Vagina (tissue), 2 donors: ENCODE measurements at places on chromosomes 11 and 22.

GRCh38 chr11:134015556-134015955 is 53.3 kb upstream of the JAM3 start:
- no peaks in the 10 kb centered on the region for H3K27me3 ChIP-seq
- H3K27ac ChIP-seq = no peak overlapping the region
- DNase-seq = no peak
- H3K36me3 ChIP-seq = no peaks in the 10 kb centered on the region
- H3K4me3 ChIP-seq = no peak overlapping the region

DNA sequence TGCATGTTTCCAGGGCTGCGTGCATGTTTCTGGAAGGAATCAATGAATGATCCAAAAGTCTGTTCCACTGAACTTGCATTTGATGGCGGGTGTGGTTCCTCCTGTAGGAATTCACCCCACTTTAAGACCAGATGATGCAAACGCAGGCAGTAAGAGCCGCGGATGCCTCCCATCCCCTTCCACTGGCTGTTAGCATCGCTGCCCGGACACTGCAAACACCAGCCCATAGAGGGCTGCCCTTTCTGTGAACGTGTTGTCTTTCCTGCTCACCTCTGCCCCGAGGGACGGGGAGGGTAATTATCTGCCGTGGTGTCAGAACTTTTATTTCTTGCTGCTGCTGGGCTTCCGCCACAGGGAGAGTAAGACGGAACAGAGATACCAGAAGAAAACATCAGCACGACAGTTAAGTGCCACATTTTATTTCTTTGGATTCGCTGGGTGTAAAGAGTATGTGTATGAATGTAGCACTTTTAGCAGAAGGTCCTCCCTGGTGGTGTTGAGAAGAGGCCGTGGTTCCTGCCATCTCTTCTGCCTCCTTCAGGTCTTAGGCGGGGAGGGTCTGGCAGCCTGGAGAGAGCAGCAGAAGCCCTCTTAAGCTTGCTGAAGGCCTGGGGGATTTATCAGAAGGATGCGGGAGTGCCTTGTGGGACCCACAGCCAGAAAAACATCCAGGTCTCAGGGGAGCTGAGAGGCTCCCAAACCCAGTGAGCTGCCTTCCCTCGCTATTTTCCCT is 53.2 kb upstream of the NECTIN1 start:
- no peak overlapping the region for H3K27ac ChIP-seq
- H3K27me3 ChIP-seq = no peaks in the 10 kb centered on the region
- H3K4me1 ChIP-seq = no peaks in the 10 kb centered on the region
- H3K4me3 ChIP-seq = no peak overlapping the region
- DNase-seq = no peak

- H3K27me3 ChIP-seq = no peaks in the 10 kb centered on the region
- H3K27ac ChIP-seq = no peak overlapping the region
- H3K4me1 ChIP-seq = no peaks in the 10 kb centered on the region
- no peak for DNase-seq
- no peak overlapping the region for H3K4me3 ChIP-seq
Observed at GRCh38 chr11:24697522-24698111, 200.8 kb downstream of the LUZP2 start.

DNA sequence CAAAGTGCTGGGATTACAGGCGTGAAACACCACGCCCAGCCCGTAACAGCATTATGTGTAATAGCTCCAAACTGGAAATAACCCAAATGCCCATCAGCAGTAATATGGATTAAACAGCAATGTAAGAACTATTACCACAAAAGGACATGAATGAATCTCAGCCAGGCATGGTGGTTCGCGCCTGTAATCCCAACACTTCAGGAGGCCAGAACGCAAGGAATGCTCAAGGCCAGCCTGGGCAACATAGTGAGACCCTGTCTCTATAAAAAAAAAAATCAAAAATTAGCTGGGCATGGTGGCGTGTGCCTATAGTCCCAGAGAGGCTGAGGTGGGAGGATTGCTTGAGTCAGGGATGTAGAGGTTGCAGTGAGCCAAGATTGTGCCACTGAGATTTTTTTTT is 3.1 kb upstream of the DPF2 start:
- no peak overlapping the region for H3K4me3 ChIP-seq
- H3K36me3 ChIP-seq = no peaks in the 10 kb centered on the region
- H3K27ac ChIP-seq = no peak overlapping the region
- no peaks in the 10 kb centered on the region for H3K27me3 ChIP-seq
- no peak for DNase-seq
- H3K4me1 ChIP-seq = peaks cover 21% of the 10 kb centered on the region

DNA sequence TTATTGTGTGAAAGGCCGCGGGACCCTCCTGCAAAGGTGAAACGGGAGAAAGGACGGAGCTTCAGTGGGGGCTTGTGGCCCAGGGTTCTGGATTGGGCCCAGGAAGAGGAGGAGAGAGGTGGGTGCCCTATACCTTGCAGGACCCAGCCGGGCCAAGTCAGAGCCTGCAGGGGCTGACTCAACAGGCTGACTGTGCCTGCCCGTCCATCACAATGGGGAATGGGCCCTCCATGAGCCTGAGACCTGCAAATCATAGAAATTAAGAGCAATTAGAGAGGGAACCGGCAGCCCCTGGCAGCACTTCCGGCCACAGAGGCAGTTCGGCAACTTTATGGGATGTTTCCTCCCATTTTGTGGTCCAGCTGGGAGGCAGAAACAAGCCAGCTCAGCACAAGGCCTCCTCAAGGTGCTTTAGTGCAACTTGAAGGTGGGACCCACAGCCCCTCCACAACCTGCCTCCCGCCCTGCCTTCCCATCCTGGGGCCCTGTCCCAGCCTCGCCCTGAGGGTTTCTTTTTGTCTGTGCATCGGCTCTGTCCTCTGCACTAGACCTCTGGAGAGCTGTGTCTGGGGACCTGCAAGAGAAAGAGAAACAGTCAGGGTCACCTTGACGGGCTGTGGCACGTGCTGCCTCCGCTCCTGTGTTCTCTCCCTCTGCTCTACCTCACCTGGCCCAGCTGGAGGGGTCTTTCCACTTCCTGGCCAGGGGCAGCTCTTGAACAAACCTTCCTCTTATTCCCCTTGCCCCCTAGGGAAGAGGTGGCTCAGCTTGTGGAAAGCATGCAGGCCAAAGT is 19.1 kb upstream of the NECTIN1 start:
- peaks cover 6% of the 10 kb centered on the region for H3K4me1 ChIP-seq
- H3K27ac ChIP-seq = no peak overlapping the region
- H3K36me3 ChIP-seq = no peaks in the 10 kb centered on the region
- H3K27me3 ChIP-seq = no peaks in the 10 kb centered on the region

- peaks cover 54% of the 10 kb centered on the region for H3K4me1 ChIP-seq
- H3K27me3 ChIP-seq = no peaks in the 10 kb centered on the region
- H3K36me3 ChIP-seq = no peaks in the 10 kb centered on the region
- DNase-seq = no peak
- H3K4me3 ChIP-seq = peak overlapping the region; percentile 67
Observed at GRCh38 chr22:49936018-49936972, 17.9 kb downstream of the CRELD2 start.
